ENCODE measurements at places on chromosomes 7 and 10. TPM values are rescaled to one million over a fixed set of nuclear protein-coding genes. Genes with fewer than 3 reads are reported as not detected.

Gene SLIT1
- polyA plus RNA-seq, result 7.7 TPM

Gene SORBS1
- 35.2 TPM for polyA plus RNA-seq

Gene COL26A1
- 34.7 TPM for polyA plus RNA-seq

Gene PIP4K2A
- 22.6 TPM for polyA plus RNA-seq

Gene CTTNBP2
- polyA plus RNA-seq, result 29.6 TPM

Gene TMEM273
- polyA plus RNA-seq, result 2.7 TPM

Gene NME8
- 0.17 TPM for polyA plus RNA-seq

Gene FAM25A
- not detected for polyA plus RNA-seq

Gene MACC1
- polyA plus RNA-seq, result 9.0 TPM

Gene WEE2
- 0.33 TPM for polyA plus RNA-seq

Gene PDCD4
- 273 TPM for polyA plus RNA-seq

Gene GNG11
- 28.7 TPM for polyA plus RNA-seq

DNA sequence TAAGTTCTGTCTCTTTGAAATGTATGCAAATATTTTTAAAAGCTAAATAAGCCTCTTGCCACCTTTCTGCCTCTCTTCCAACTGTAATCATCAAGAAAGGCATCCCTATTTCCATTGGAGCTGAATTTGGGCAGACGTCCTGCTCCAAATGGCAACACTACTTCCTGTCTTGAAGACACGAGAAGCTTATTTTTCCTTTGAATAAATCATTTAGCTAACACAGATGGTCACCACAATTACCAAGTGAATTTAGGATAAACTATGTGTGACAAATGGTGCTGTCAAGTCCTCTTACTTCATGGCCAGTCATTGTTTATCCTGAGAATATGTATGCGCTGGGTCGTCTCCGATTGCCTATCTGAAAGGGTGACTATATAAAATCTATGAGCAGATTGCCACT, 268.0 kb downstream of the ANKRD7 start:
- DNase-seq, result no peak

- DNase-seq, result no peak
Measured at GRCh38 chr7:12256090-12256489, 45.0 kb downstream of the TMEM106B start.

GRCh38 chr7:155218276-155219153, 79.2 kb upstream of the INSIG1 start:
- no peak for DNase-seq

- no peak for DNase-seq
Measured at GRCh38 chr7:142188154-142188553, 69.7 kb downstream of the PRSS58 start.

DNA sequence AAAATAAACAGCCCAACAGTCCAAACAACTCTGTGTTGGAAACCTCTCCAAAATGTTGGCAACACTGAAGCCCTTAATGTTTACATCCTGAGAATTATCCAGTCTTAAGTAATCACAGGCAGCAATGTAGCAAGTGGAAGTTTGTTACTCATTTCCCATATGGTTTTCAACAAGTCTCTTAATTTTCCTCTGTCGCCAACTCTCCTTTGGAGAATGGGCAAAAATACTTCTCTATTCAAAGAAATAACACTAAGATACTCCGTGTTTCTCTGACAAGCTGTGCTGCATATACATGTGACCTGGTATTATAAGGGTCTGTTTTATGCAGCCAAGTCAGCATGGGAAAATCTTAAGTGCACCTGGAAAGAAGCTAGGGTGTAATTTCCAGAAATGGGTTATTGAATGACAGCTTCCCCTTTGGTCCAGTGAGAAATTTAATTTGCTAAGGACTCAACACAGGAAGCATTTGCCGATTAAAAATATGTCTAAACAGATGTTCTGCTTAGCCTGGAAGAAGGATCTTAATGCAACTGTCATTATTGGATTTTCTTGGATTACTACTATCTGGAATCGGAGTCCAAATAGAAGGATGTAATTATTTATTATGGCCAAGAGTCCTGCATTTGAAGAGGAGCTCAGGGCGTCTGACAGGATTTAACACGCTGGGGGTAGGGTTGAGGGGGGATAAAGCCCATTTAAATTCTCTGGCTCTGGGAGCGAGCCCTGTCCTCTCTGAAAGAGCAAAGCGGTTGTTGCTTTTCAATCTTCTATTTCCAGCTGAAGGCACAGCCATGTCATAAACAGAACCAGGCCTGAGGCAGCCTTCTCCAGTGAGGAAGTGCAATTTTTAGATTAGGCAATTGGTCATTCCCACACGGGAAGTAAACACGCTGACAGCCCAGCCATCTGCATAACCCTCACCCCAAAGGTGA, 73.1 kb downstream of the TLL2 start:
- no peak for DNase-seq

DNA sequence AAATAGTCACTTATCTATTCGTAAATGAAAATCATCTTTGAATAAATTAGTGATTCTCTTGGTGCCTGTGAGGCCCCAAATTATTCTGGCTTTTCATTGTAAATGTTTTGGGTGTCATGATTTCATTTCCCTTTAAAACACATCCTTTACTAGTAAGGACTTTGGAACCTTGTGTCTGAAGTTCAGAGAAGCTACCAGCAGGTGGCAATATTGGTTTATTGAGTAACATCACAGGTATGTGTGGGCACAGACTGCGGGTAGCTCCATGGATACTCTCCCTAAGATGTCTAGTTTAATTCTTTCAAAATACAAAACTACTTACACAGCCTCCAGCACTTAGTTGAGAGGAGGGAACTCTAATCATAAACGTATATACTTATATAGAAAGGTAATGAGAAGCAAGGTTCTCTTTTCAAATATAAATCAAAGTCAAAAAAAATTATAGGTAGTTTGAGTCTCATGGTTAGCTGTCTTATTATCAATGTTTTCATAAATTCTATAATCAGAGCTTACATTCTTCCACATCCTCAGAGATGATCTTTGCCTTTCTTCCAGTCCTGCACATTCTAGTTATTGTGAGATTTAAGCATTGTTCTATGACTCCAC, 449.6 kb downstream of the GRM8 start:
- DNase-seq, result peak; percentile 23

GRCh38 chr7:131027287-131027773, 293.3 kb upstream of the KLF14 start:
- DNase-seq, result no peak

DNA sequence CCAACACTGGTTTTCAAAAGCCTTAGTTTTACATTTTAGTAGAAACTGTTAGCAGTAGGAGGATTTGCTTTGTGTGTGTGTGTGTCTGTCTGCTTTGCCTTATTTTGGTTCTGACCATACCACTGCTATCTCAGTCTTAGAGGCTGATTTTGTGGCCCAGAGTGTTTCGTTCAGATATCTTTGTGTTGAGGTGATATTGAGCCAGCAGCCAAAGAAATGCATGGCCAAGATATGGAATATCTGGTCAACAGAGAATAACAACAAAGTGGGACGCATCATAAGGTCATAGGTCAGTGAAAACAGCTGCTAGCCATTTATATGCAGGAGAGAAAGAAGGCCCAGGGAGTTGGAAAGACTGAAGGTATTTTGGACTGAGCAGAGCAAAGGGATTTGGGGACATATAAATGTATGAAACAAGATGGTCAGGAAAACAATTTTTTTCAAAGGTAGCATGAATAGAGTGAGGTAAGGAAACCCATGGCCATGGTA, 47.7 kb downstream of the KIAA1217 start:
- DNase-seq, result no peak

DNA sequence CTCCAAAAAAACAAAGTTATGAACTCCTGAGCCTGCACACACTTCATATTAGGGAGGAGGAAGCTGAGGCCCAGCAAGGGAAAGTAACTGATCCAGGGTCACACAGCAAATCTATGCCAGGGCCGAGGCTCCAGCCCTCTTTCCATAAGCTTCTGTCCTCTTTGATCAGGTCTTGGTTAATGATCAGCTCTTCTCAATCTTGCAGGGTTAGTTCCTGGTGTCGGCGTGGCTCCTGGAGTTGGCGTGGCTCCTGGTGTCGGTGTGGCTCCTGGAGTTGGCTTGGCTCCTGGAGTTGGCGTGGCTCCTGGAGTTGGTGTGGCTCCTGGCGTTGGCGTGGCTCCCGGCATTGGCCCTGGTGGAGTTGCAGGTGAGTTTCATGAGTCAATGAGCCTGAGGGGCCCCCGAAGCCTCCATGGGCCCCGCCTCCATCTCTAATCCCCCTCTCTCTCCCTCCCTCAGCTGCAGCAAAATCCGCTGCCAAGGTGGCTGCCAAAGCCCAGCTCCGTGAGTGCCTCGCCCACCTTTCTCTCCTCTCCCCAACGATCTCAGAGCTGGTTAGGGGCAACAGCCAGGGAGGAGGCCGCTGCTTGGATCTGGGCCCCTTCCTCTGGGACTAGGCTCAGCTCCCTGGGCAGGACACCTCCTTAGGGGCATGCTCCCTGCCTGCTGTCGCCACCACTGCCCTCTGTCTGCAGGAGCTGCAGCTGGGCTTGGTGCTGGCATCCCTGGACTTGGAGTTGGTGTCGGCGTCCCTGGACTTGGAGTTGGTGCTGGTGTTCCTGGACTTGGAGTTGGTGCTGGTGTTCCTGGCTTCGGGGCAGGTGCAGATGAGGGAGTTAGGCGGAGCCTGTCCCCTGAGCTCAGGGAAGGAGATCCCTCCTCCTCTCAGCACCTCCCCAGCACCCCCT, 23.7 kb upstream of the LIMK1 start:
- no peak for DNase-seq

- no peak for DNase-seq
Measured at GRCh38 chr7:55308186-55308929, 56.8 kb upstream of the LANCL2 start.

DNA sequence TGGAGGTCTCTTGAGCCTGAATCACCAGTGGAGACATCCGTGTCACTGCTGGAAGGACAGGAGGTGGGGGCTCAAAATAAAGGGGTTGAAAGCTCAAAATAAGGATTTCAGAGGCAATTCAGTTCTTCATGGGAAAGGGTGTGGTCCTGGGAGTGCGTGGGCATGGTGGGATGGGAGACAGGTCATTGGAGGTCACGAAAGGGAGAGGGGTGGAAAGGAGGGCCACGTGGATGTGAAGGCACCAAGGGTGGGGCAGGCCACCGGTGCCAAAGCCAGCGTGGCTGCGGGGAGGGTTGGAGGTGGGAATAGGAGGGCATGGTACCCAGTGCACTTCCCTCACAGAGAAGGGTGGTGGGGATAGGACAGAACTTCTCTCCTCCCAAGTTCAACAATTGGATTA, 59.7 kb downstream of the HTR5A start:
- DNase-seq, result no peak

DNA sequence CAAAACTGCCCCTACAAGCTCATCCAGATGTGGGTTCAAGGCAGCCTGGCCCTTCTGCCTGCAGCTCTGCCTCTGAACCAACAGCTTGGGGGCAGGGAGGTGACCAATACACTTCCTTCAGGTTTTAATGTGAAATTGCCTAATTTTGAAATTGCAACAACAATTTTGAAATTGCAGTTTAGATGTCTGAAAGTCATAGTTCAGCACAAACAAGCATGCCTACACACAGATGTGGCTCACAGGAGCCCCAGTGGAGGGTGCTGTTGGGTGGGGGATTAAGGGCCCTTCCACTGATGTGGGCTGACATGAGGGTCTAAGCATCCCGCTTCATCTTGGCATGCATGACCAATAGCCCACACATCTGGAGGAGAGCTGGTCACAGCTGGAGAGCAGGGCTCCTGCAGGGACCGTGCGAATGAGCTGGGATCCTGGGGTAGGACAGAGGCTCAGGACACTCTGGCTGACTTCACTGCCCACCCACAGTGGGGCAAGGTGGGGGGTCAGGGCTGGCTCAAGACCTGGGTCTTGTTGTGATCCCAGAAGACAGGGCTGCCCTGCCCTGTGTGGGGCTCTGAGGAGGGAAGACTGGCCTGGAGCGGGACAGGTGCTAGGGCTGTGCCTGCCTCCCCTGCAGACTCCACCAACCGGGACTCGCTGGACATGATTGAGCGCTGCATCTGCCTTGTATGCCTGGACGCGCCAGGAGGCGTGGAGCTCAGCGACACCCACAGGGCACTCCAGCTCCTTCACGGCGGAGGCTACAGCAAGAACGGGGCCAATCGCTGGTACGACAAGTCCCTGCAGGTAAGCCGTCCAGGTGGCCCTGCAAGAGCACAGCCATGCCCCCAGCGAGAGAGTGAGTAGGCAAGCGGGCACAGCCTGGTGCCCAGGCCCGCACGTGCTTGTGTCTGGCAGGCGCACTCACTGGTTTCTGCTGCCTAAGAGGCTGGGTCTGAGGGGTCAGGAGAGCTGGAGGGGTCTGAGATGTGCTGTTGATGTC, 32.3 kb downstream of the CHAT start:
- no peak for DNase-seq

DNA sequence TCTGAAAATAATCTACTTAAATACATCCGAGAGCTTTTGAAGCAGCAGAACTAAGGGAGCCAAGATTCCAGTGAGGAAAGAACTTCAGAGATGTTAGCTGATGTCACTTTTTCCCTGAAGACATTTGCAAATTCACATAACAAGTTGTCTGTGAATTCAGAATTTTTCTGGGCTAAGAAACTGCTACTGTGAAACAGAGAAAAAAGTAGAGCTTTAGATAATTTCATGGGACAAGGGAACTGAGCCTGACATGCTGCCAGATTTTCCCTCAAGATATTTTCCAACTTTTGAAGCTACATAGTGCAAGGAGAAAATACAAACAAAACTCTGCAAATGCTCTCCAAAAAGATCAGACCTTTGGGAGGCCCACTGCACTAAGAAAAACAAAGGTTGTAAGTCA, 484.2 kb downstream of the ANKRD7 start:
- no peak for DNase-seq

DNA sequence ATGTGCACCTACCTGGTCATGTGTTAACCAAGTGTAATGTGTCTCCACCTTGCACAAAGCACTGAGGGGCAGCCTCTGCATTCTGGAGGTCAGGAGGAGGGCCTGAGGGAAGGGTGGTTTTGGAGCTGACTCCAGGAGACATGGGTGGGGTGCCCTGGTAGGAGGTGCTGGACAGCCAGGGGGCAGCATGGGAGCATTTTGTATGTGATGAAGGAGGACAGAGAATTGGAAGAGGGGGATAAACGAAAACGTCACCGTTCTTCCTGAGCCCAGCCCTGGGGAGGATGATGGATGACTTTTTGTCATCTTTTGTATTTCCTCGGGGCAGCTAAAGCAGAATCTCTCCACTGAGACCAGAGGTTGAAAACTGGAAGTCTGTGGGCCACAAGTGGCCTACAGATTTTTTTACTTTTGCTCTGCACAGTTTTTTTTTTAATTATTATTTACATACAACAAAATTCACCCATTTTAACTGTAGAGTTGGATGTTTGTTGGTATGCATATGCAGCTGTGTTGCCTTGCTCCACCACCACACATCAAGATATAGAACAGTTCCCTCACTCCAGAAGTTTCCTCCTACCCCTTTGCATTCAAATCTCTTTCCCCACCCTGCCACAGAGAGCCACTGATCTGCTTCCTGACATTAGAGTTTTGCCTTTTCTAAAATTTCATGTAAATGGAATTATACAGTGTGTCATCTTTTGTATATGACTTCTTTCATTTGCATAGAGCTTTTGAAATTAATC, 242.5 kb downstream of the VTI1A start:
- peak; percentile 3 for DNase-seq

GRCh38 chr10:72679838-72680241, 12.1 kb upstream of the MCU start:
- DNase-seq, result no peak

- DNase-seq, result no peak
Measured at GRCh38 chr10:18204039-18204835, 64.0 kb downstream of the CACNB2 start.

- DNase-seq, result no peak
Measured at GRCh38 chr7:134234216-134234615, 82.5 kb downstream of the SLC35B4 start.

GRCh38 chr7:108097703-108098102, 32.5 kb downstream of the LAMB4 start:
- no peak for DNase-seq
